ENCODE measurements at places on chromosomes 7 and 10. TPM values are rescaled to one million over a fixed set of nuclear protein-coding genes. Genes with fewer than 3 reads are reported as not detected.

Gene UPK3B
- 0.46 TPM for total RNA-seq

Gene UCN3
- total RNA-seq, result not detected

Gene LFNG
- total RNA-seq, result 19.7 TPM

Gene FZD8
- 14.5 TPM for total RNA-seq

Gene BMPER
- 18.8 TPM for total RNA-seq

Gene FKBP6
- total RNA-seq, result not detected

Gene MYH16
- total RNA-seq, result not detected
